ENCODE measurements at places on chromosomes 4 and X. TPM values are rescaled to one million over a fixed set of nuclear protein-coding genes. Genes with fewer than 3 reads are reported as not detected.

Gene MAGEC2
- not detected for total RNA-seq

Gene PRDM8
- 0.27 TPM for total RNA-seq

Gene RENBP
- total RNA-seq, result not detected

Gene C4orf46
- 4.3 TPM for total RNA-seq

Gene SSX4
- not detected for total RNA-seq

Gene PHKA1
- total RNA-seq, result 29.2 TPM

Gene TIGD4
- total RNA-seq, result 0.18 TPM

Gene PAGE5
- total RNA-seq, result not detected

Gene KIAA0232
- total RNA-seq, result 11.5 TPM

Gene DYNLT3
- 21.2 TPM for total RNA-seq

Gene HSFX3
- not detected for total RNA-seq

Gene CTAG1A
- not detected for total RNA-seq

Gene MGARP
- total RNA-seq, result 0.58 TPM

Gene MRFAP1
- 277 TPM for total RNA-seq

Gene AREG
- 47.0 TPM for total RNA-seq

Gene DNAAF6
- not detected for total RNA-seq

Gene FREM3
- not detected for total RNA-seq

Gene ERVMER34-1
- total RNA-seq, result 0.28 TPM

Gene UGT2B15
- not detected for total RNA-seq

Gene NDNF
- not detected for total RNA-seq

Gene MAGEA11
- total RNA-seq, result not detected

Gene CFAP97
- 15.4 TPM for total RNA-seq

Gene ANXA3
- 92.0 TPM for total RNA-seq

Gene NAP1L2
- 0.73 TPM for total RNA-seq

Gene CXCL9
- not detected for total RNA-seq

Gene ZNF630
- 0.49 TPM for total RNA-seq

Measured in A549 treated with ZK216348 at 1 μM for 4 hours (cell line).